AG08396 (cell line): ENCODE measurements at places on chromosomes 12 and 14.
A peak's percentile ranks its signal among the peaks of the same experiment; 100 is the strongest.

GRCh38 chr12:20404576-20405346 lies 36.4 kb downstream of the PDE3A start:
- no peak for DNase-seq

- no peak for DNase-seq
Observed at GRCh38 chr12:113537751-113538087, 66.0 kb upstream of the LHX5 start.

DNA sequence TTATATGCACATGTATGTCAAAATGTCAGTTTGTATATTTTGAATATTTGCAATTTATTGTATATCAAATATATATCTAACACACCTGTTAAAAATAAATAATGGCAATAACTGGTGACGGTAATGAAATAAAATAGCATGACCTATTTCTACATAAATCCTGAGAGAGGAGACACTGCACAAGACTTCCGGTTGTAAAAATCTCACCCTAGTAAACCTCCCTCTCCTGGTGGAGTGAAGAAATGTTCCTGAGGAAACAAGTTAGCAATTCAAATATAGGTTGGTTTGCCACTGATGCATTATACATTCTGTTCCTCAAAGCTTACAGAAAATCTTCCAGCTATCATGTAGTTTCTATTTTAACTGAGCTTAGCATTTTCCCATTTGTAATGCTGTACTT lies 166.1 kb upstream of the SYT10 start:
- DNase-seq = no peak

DNA sequence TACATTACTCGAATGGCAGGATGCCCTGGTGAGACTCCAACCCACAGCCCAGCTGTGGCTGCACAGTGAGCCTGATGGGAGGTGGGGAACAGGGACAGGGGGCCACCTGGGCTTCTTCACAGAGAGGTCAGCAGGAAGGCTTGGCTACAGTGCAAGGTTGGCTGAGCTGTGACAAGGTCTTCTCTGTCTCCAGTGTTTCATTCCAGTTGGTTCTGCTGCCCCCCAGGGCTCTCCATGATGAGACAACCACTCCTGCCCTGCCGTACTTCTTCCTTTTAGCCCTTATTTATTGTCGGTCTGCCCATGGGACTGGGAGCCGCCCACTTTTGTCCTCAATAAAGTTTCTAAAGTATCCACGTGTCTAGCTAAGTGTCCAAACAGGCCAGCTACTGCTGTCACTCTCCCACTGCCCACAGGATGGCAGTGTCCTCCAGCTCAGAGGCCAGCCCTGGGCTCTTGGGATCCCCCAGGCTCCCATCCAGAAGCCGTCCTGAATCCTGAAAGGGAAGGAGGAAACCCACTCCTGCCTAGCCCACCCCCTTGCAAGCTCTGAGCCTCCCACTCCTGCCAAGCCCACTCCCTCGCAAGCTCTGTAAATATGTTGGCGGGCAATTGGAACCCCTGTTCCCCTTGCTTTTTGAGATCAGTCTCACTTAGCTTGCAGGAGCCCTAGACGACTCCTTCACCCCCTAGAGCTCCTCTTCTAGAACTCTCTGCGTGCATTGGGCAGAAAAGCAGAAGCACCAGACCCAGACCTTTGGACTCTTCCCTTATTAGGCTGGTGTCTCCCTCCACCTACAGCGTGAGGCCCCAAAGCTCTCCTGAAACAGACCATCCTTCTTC lies 5.4 kb downstream of the C1QL4 start:
- peak; percentile 89 for DNase-seq

DNA sequence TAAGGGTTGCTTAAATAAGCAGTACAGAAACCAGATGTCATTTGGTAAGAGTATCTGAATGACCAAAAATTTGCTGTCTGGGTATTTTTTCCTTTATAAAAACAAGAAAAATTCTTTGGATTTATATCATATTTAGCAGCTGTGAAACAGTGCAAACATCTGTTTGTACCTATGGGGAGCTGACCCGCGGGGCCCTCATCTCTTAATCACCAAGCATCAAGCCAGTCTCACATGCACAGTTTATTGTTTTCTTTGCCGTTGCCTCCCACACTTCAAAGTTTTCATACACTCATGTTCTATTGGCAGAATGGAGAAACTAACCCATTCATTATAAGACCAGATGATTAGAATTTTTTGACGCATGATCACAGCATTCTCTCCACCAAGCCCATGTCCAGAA lies 142.2 kb downstream of the BMP4 start:
- DNase-seq = no peak

- DNase-seq = no peak
Observed at GRCh38 chr14:22276913-22277816, 311.9 kb downstream of the DAD1 start.

DNA sequence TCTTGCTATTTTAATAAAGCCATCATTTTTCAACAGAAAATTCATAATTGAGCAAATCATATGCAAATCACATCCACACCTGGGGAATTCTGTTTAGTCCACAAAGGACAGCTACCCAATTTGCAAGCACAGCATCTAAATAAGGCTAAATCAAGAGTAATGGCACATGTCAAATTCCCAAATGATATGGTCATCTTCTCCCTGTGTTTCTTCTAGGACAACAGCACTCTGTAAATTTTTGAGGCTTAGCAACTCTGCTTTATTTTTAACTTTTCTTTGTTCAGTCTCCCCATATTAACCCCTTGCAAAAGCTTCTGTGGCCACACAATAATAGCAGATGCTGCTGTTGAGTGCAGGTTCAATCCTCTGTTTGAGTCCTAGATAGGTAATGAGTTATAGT lies 155.6 kb upstream of the DAAM1 start:
- DNase-seq = no peak
